Activated CD4-positive, alpha-beta T cell treated with anti-CD3 and anti-CD28 coated beads, Interleukin-2, amount 10 ng/mL, durations not matched to agents 7 days and 5 days (primary cell): ENCODE measurements at places on chromosomes 2 and 18.

GRCh38 chr18:34818064-34818463 lies 108.0 kb downstream of the DTNA start:
- no peak for DNase-seq

DNA sequence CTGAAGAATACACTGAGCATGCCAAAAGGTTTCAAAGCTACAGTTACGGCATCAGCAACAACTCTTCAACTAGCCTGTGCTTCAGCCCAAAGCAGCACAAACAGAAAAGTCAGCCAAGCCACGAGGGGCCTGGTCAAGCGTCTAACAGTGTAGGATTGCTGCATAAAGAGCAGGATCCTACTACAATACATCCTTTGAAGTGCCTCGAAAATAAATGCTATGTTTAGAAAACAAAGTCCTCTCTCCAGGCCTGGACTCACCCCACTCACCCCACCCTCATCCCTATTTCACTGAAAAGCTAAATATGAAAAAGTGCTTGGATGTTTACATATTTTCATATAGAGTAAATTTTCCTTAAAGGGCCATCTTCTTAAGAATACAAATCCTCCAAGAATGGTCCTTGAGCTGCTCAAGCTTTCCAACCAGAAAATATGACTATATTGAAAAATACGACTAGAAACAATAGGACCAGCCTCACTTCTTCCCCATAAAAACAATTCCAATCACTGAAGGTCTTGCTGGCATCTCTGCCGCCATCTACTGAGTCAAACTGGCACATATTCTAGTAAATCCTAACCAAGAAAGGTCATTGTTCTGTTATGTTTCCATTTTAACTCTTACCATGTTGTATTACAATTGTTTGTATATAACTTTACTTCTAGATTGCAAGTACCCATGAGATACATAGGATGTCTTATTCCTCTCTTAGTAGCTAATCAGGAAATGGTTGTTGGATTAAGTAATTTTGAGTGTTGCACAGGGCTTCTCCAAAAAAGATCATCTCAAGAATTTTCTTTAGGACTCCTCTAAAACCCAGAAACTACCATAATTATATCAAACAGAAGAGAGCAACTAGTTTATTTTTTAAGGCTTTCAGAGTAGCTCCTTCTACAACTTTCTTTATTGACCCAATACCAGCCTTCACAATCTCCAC lies 63.6 kb downstream of the CLHC1 start:
- DNase-seq: peak; percentile 48

DNA sequence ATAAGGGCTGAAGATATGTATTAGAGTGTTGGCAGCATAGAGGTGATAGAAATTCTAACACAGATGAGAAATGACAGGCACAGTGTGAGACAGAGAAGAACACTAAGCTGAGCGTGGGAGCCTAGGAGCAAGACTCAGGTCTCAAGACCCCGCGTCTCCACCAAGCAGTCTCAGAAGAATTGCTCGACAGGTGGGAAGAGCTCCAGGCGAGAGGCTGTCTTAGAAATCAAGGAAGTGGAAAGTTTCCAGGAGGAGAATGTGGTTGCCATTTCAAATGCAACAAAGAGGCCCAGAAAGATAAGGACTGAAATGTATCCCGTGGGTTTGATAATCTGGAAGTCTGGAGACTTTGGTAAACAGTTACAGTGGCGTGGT lies 31.5 kb upstream of the CAB39 start:
- no peak for DNase-seq

DNA sequence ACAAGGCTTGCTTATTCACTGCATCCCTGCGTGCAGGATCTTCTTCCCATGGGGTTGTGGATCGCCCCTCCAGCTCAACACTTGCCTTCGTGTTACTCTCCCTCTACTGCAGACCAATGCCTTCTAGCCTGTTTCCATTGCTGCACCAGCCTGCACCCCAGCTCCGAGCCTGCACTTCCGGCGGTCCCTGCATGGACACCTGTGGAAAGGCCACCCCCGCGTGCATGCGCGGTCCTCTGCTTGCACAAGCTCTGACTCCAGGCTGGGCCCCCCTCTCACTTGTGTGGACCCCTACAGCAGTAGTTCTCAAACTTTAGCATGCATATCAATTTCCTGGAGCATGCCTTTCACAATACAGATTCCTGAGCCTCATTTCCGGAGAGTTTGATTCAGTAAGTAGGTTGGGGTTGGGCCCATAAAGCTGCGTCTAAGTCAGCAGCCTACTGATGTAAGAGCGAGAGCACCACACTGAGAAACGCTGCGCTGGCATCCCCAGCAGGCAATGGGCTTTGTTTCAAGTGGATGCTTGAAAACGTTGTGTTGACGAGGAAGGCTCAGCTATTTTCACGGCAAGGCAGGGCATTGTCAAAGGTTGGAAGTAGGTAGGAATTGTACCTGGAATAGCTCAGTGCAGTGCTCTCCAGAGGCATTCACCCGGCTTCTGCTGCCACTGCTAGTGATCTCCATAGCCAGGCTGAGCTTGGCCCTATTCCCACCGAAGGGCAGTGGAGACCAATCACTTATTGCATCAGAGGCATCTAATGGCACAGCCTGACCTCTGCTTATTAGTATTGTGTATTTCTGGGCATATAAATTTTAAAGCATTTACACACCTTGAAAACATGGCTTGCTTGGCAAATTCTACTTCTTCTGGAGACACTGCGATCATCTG lies 32.6 kb downstream of the CREG2 start:
- no peak for DNase-seq

DNA sequence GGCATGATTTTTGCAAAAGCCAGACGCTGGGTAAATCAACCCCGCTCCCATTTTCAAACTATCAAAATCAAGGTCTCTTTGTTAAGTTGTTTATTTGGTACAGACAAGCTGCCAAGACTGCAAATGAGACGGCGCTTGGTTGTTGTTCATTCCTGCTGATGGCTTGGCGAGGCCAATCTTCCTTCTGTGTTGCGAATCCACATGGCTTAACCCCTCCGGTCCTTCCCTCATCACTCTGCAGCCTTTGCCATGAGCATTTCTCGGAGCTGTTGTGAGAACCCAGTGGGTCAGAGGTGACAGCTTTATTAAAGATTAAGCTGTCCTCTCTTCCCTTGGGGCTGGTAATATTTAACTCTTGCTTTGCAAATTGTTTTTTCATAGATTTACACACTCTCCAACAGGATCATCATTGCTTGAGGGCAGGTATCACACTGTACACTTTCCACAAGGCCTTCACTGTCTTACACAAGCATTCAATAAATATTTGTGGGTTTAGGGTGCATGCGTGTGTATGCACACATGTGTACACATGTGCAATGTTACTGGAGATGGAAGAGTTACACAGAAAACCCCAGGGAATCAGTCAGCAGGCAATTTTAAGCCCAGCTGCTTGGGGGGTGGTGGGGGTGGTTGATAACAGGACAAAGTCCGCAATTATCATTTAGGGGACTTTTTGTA lies 27.8 kb upstream of the KCNF1 start:
- DNase-seq: no peak

GRCh38 chr2:17413036-17413435 lies 105.2 kb downstream of the RAD51AP2 start:
- DNase-seq: no peak

- DNase-seq: no peak
These were observed 65.6 kb downstream of the CACNB4 start for GRCh38 chr2:152033011-152033925.

DNA sequence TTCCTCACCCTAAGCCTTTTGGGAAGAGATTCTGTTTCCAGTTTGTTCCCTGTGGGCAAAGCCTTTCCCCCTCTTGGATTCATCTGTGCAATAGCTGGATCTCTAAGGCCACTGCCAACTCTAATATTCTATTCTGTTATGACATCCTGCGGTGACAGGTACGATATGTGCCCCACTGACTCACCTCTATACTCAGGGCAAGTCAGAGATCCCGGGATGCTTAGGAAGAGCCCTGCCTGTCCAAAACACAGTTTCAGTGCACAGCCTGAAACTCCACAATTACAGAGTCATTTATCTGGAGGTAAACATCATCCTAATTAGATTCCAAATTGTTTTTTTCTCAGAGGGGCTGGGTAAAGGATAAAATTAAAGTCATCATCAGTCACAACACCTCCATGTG lies 190.2 kb downstream of the TFCP2L1 start:
- DNase-seq: no peak

DNA sequence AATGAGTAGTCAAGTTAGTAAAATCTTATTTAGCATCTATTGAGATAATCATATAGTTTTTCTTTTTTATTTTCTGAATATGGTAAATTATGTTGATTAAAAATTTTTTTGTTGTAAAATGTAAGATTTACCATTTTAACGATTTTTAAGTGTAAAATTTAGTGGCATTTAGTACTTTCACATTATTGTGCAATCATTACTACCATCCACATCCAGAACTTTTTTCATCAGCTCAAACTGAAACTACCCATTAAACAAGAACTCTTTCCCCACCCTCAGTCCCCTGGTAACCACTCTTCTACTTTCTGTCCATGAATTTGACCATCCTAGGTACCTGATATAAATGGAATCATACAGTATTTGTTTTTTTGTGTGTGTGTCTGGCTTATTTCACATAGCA lies 11.1 kb downstream of the RAB3GAP1 start:
- no peak for DNase-seq

GRCh38 chr2:219560037-219560892 lies 11.1 kb downstream of the OBSL1 start:
- no peak for DNase-seq
